Mucosa of gallbladder (tissue), 1 donor: ENCODE measurements at places on chromosomes 16 and 17. TPM values are rescaled to one million over a fixed set of nuclear protein-coding genes. Genes with fewer than 3 reads are reported as not detected.

TK1 gene
- 4.6 TPM for total RNA-seq

ASPSCR1 gene
- 45.4 TPM for total RNA-seq

ESRP2 gene
- 67.0 TPM for total RNA-seq

NOTUM gene
- total RNA-seq: 1.3 TPM

CEP295NL gene
- total RNA-seq: 5.2 TPM

SLC35G6 gene
- total RNA-seq: not detected

EXOC3L1 gene
- 3.2 TPM for total RNA-seq

KRTAP2-3 gene
- not detected for total RNA-seq

LPCAT2 gene
- 15.8 TPM for total RNA-seq

ALG1 gene
- total RNA-seq: 26.2 TPM

QRICH2 gene
- 3.8 TPM for total RNA-seq

DRG2 gene
- total RNA-seq: 36.4 TPM

MYH11 gene
- total RNA-seq: 1,761 TPM

ADCY7 gene
- 46.0 TPM for total RNA-seq

SULT1A1 gene
- total RNA-seq: 23.2 TPM

PDPR gene
- total RNA-seq: 19.9 TPM

KRT27 gene
- not detected for total RNA-seq

TNFSF12 gene
- total RNA-seq: 81.5 TPM

CD300E gene
- 0.35 TPM for total RNA-seq

SLC52A1 gene
- total RNA-seq: not detected

TLCD3B gene
- total RNA-seq: not detected

ERN2 gene
- 197 TPM for total RNA-seq

JMJD8 gene
- total RNA-seq: 66.7 TPM

CCL14 gene
- total RNA-seq: 43.3 TPM

SOST gene
- total RNA-seq: not detected

PRR35 gene
- not detected for total RNA-seq

ANKS4B gene
- total RNA-seq: 25.1 TPM

PRSS21 gene
- total RNA-seq: 4.4 TPM

ATF7IP2 gene
- 13.6 TPM for total RNA-seq

FOXL1 gene
- total RNA-seq: 8.2 TPM

GPR179 gene
- 0.23 TPM for total RNA-seq

CDK3 gene
- 11.9 TPM for total RNA-seq
